Smooth muscle cell of the coronary artery (primary cell): ENCODE measurements at places on chromosomes 16 and 17. TPM values are rescaled to one million over a fixed set of nuclear protein-coding genes. Genes with fewer than 3 reads are reported as not detected.

Gene CLEC3A
- total RNA-seq: not detected in 2 replicates

Gene EXOC3L1
- total RNA-seq: 0.47 TPM in 1 of 2 replicates, not detected in the other

Gene CDH11
- total RNA-seq: 983 and 1,255 TPM in 2 replicates

Gene CCDC154
- 0.08 and 0.70 TPM in 2 replicates for total RNA-seq

Gene CD300H
- total RNA-seq: not detected in 2 replicates
